NCI-H2081 treated with DMSO at 0.1 percent for 48 hours (cell line): ENCODE measurements at places on chromosomes 6 and 20.

GRCh38 chr20:24855848-24856247, 93.2 kb upstream of the CST7 start:
- no peak for DNase-seq

DNA sequence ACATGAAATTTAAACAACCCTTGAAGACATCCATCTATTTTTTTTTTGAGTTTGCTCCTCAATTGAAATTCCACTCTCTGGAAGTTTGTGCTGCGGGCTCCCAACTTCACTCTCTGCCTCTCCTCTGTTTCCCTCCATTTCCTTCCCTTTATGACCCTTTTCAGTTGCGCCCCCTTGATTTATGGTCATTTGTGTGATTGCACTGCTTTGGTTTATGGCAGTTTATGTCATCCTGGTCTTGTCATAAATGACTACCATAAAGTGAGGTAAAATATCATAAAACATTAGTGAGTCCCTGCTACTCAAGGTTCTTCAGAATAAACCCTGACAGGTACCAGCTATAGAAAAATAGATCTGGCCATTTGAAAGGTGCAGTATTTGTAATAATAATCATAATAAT, 348.3 kb upstream of the ZFP64 start:
- no peak for DNase-seq

- no peak for DNase-seq
Observed at GRCh38 chr20:4617484-4617883, 104.2 kb upstream of the PRND start.

DNA sequence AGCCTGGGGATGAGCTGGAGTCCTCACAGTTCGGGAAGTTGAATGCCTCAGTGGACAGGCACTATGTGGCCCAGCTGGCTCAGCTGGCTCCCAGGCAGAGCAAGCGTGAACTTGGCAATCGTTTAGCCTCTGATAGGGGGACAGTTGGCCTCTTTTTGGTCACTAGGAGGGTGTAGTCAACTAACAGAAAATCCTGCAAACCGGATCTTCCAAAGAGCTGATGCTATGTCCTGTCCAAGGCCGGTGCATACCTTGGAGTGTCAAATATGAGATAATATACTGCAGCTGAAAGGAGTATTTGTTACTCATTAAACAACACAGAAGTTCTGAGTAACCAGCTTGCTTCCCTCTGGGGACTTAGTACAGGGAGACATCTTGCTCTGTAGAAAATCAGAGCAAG, 126.2 kb upstream of the EXOC2 start:
- DNase-seq, result no peak

GRCh38 chr20:5080384-5080877, 39.3 kb downstream of the PCNA start:
- no peak for DNase-seq

DNA sequence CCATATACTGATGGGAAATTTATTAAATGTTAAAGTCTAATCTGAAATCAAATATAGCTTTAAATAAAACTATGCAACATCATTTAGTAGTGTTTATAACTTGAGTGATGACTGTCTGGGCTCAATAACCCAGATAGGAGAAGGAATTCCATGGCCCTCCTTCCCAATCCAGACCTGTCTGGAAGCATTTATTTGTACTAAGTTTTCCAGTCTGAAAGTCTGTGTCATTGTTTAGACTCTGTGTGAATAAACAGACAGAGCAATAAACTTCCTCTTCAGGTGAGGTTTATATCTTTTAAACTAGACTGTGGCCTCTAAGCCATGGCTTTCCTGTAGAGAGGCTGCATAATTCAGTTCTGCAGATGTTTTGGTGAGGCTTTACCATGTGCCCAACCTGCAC, 176.4 kb downstream of the SOX4 start:
- DNase-seq, result no peak

- DNase-seq, result no peak
Observed at GRCh38 chr20:15703171-15703911, 869.9 kb downstream of the KIF16B start.

DNA sequence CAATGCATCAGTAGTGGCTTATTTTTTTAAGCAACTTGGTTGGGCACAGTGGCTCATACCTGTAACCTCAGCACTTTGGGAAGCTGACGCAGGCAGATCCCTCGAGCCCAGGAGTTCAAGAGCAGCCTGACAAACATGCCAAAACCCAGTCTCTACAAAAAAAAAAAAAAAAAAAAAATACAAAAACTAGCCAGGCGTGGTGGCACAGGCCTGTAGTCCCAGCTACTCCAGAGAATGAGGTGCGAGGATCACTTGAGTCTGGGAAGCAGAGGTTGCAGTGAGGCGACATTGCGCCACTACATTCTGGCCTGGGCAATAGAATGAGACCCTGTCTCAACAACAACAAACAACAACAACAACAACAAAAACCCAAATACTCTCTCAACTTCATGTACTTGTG, 44.7 kb upstream of the XRN2 start:
- no peak for DNase-seq

GRCh38 chr20:49450281-49450721, 32.2 kb downstream of the KCNB1 start:
- DNase-seq, result peak; percentile 43

DNA sequence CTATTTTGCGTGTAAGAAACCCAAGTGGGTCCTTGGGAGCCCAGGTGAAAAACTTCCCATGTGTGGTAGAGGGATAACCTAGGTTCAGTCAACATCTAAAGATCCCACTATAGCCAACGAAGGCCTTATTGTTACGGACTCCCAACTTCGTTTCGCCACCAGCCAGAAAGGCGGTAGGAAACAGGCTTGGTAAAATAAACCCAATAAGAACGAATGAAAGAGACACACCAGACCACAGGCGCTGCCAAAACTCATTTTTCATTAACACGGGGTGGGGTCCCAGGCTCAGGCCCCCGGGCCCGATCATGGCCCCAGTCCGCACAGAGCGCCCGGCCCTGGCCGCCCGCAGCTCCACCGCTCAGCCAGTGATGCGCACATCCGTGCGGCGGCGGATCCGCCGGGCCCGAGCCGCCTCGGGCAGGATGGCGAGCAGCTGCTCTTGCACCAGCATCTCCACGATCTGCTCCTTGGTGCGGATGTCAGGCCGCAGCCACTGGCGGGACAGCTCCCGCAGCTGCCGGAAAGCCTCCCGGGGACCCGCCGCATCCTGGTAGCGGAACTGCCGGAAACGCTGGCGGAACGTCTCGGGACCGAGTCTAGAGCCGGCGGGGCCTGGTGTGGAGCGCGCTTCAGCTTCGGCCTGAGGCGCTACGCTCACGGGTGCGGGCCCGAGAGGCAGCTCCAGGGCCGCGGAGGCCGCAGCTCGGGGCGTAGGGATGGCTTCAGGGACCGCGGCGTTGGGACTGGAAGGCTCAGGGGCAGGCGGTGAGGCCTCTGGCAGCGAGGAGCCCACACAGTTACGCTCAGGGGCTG, 709 bp downstream of the SCAND1 start:
- no peak for DNase-seq

DNA sequence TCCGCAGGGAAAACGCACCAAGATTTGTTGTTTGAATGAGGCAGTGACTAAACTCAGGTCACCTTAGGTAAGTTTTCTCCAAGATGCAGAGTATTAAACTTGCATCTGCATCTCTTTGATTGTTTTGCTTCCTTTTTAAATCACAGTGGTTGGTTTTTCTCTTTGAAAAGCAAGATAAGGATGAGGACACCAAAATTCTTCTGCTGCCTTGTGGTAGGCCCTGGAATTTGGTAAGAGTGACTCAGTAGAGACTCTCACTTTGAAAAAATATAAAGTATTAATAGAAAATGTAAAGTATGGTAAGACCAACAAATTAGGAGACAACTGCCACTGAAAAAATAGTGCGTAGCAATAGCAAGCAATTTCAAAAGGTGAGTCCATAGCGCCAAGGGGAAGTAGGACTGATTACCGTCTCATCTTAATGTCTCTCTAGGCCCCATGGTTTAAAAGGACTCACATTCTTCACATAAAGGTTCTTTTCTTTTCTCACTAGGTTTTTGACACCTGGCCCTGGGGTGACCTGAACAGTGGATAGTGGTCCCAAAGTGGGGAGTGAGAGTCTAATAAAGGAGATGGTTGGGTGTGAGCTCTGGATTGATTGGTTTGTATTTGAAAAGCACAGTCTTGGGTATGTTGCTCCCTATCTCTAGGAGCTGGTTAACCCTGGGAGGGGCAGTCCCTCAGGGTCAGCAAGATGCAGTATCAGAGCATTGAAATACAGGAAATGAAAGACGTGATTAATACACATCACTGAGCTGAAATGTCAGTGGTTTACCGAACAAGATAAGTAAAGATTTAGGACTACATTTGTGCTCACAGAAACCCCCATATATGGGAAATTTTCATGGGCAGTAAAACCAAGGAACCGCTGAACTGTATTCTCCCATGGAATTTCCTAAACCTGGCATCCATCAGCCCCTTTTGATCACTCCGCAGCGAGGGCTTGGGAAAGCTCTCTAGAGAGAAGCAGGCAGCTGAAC, 221.2 kb downstream of the SLC24A3 start:
- no peak for DNase-seq

DNA sequence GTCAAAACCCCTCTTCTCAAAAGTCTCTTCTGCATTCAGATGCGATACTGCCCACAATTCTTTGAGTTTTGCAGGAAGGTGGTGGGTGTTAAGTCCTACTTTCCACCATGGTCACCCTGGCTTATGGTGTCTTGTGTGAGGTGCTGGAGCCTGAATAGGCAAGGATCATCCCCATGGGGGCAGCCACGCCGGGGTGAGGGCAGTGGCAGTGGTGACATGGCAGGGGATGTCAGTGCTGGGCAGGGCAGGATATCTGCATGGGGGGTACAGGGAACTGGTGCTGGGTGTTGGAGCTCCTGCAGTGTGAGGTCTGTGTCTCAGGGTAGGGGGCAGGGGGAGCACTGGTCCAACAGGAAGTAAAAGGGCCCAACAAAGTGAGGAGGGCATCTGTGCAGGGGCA, 2.3 kb downstream of the MAS1 start:
- DNase-seq, result no peak

DNA sequence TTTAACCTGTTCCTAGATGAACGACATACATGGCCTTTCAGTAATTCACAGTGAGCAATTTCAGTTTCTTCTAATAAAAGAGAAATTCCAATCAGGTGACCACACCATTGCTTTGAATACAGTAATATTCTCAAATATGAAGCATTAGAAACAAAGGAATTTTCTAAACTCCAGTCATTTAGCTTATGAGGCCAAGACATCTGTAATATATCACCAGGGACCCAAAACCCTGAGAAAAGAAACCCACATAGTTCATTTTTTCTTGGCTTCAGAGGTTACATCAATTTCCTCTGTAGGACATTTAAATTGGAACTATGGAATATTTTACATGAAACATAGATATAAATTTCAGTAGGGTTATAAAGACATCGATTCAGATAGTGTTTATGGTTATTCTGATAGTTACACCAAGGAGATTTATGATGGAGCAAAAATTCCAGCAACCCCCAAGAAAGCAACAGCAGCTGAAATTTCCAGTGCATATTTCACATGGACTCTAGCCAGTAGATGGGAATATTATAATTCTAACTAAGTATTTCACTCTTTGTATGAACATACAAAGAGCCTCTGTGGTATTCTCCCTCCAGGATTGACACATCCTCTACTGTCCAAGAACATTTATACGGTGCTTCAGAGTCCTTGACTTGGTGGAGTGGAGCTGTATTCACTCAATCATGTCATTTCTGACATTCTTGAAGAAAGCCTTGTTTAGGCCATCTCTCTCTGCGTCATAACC, 82.9 kb downstream of the ADGRG6 start:
- DNase-seq, result no peak

GRCh38 chr6:56521976-56522375, 120.7 kb downstream of the DST start:
- DNase-seq, result no peak

DNA sequence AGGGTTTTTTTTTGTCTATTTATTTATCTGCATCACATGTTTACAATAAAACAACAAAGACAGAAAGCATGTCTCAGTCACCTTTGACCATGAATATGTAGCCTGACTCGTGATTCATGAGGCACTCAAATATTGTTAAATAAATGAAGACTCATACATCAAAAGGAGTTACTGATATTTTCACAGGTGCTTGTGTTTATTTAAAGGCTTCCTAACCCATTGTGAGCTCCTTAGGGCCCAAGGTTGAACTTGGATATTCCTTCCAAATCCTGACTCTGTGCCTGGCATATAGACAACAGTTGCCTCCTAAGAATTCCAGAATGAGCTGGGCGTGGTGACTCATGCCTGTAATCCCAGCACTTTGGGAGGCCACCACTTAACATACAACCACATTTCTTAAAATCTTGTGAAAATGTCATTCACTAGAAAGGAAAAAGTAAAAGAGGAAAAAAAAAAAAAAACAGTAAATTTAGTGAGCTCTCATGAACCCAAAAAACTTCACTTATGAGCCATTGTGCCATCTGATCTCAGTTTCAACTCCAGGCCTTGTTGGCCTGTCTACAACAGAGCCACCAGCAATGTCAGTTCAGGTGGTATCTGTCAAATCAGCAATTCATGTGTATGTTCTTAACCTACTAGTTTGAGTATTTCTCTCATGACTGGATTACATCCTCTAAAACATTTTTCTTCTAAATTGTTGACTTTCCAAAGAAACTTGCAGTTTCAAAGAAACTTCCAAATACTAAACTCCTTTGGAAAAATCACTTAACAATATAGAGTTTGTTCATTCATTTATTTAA, 162.7 kb upstream of the MARCKS start:
- no peak for DNase-seq

DNA sequence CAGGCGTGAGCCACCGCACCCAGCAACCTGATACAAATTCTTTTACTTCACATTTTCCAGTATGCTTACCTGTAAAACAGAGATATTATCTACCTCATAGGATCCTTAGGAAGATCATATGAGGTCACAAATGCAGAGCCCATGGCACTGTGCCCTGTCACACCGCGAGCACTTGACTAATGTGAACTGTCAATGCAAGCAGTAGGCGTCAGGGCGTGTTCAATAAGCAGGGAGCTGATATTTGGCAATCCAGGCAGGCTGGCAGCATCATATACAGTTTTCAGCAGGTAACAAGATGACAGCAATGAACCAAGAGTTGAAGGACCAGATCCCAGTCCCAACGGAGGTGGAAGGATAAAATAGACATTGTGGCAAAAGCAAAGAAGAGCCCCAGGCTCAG, 14.6 kb upstream of the ARID1B start:
- no peak for DNase-seq

DNA sequence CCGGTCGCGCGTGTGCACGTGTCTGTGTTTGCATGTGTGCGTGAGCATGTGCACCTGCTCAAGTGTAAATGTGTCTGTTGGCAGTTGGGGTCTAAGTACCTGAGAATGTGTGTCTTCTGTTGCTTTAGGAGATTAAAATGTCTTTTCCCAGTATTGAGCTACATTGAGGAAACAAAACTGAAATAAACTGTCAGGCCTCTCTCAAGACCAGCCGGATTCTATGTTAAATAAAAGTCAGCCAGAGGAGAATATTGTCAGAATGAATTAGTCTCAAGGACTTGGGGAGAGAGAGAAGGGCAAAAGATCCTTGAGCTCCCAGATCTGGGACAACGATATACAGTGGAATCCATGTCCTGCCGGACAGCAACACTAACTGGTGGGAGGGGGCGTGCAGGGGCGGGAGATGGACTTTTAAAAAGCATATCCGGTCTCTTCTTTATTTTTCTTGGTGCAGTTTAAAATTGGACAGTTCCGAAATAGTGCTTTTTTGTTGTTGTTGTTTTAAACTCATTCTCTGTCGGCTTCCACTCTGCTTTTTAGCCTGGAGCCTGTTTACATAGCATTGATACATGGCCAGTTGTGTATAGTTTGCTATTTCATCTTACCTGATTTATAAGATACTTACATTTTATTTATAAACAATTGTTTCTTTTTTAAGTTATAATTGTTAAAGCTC, 3.3 kb upstream of the TBX18 start:
- DNase-seq, result no peak

GRCh38 chr6:42136508-42137193, 5.8 kb downstream of the C6orf132 start:
- DNase-seq, result no peak
